Pulmonary artery endothelial cell (primary cell): ENCODE measurements at places on chromosomes 1 and 21. TPM values are rescaled to one million over a fixed set of nuclear protein-coding genes. Genes with fewer than 3 reads are reported as not detected.

DNA sequence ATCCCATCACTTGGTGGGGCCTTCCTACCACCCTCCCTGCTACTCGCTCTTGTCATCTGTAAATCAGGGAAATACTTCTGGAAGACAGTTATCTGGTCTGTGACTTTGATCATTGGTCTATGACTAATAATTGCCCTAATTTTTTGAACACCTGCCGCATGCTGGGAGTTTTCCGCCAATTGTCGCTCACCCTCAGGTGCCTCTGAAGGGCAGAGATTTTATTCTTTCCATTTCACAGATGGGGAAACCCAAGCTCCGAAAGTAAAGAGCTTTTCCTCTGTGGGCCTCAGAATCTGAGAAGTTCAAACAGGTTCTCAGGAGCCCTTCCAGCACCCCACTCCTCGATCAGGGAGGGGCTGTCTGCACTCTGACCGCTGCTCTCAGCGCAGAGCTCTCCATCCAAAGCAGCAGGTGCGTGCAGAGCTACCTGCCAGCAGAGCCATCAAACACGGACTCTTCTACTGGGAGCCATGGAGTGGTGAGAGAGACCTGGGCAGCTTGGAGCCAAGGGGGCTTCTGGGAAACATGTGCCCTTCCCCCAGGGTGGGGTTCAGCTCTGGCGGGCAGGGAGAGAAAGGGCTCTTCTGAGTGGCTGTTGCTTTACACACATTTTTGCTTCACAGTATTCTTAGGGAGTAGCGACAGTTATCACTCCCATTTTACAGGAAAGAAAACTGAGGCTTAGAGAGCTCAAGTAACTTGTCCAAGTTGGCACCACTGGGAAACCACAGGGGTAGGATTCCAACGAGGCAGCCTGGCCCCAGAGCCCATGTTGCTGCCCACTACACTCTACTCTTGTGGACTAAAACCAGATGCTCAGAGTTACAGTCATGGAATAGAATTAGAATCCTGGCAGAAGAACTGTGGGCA is 5.8 kb upstream of the RUNX3 start:
- no peak for DNase-seq

The KLHDC8A gene
- total RNA-seq, result not detected in 2 replicates

GRCh38 chr1:232984577-232985425 is 34.4 kb downstream of the NTPCR start:
- no peak for DNase-seq

DNA sequence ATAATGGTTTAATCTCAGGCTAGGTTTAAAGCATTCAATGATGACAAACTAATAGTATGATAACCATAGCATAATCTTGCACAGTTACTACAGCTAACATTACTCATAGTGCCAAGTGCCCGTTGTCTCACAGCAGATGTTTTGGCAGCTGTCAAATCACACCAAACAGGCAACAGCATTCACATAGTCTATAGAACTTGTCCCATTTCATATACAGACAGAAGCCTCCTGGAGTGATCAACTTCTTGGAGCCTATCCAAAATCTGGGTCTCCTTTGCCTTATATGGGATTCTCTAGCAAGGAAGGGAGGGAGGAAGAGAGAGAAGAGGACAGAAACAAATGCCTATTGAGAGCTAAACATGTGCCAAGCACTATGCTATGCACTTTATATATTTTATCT is 250.6 kb upstream of the ZP4 start:
- no peak for DNase-seq

The FABP3 gene
- total RNA-seq, result 0.26 and 0.35 TPM in 2 replicates

The SYTL1 gene
- under 0.01 and 0.78 TPM in 2 replicates for total RNA-seq

The LDLRAD2 gene
- total RNA-seq, result not detected in 2 replicates

GRCh38 chr1:40265919-40266318 is 7.9 kb downstream of the ZMPSTE24 start:
- DNase-seq, result no peak

DNA sequence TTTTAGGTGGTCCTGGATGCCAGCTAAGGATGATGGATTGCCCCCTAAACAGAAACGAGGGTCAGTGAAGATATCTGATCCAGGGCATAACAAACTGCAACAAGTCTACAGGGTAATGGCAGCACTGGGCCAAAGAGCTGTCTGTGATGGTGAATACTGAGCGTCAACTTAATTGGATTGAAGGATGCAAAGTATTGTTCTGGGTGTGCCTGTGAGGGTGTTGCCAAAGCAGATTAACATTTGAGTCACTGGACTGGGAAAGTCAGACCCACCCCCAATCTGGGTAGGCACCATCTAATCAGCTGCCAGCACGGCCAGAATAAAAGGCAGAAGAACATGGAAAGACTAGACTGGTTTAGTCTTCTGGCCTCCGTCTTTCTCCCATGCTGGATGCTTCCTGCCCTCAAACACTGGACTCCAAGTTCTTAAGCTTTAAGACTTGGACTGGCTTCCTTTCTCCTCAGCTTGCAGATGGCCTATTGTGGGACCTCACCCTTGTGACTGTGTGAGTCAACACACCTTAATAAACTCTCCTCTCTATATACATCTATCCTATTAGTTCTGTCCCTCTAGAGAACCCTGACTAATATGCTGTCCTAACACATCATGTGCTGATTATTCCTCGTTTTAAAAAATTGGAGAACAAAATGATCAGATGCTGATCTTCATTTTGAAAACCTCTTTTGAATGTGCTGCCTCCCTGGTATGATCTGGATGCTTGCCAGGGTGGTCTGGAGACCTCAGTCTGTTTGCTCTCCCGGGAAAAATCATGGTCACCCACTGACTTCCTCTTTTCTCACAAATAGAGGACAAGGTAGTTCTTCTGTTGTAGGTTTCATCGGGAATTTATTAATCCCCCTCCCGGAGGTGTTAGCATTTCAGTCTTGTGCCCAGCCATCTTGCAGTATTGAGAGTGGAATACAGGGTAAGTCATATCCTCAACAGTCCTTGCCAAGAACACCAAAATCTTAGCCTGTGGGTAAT is 234.7 kb downstream of the SETD4 start:
- DNase-seq, result no peak

The LINGO4 gene
- not detected in 2 replicates for total RNA-seq

The CELA3B gene
- total RNA-seq, result 0.07 and 0.26 TPM in 2 replicates

DNA sequence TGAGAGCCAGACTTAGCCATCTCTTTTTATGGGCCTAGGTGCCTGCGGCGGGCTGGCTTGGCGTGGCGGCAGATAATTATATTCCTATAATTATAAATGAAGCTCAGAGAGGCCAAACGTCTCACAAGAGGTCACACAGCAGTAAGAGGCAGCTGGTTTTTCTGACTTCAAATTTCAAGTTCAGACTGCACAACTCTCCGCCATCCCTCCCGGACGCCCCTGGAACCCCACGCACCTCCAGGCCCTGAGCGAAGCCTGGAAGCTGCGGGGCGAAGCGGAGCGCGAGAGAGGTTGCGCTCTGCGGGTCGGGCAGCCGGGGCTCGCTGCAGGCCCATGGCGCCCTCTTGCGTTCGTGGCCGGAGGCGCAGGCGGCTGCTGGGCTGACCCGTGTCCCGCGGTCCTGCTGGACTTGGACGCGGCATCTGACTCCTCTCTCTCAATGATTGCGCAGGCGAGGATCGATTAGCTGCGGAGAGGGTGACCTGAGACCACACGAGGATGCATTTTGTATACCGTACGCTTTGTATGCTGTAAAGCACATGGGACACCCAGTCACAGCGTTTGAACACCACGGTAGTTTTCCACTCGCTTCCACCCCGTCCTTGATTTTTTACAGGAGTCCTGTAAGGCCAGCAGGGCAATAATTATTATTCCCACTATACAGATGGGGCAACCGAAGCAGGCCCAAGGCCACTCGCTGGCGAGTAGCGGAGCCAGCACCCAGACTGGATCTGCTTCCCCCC is 272.7 kb downstream of the FOXD2 start:
- DNase-seq, result no peak

The PTGS2 gene
- 4.9 and 10.0 TPM in 2 replicates for total RNA-seq

The SPRR1A gene
- not detected in 2 replicates for total RNA-seq

The ZNF593OS gene
- total RNA-seq, result not detected in 2 replicates

The S100A7 gene
- not detected in 2 replicates for total RNA-seq

The ATP1B1 gene
- 31.4 and 40.2 TPM in 2 replicates for total RNA-seq

DNA sequence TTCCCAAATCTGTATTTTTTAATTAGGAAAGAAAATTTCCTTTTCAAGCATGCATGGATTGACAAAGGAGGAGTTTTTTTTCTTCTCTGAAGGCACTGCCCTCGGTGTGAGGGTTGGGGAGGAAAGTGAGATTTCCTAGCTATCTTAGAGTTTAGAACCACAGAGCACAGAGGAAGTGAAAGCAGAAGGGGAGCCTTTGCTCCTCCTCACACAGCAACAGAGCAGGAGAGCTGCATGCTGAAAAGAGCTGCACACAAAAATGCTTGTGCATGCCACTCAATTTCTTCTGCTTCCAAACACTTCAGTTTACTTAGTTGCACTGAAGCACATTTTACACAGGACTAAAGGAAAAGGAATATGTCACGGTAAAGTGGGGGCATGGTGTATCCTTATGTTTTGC is 308.1 kb downstream of the GPATCH2 start:
- no peak for DNase-seq

The CD164L2 gene
- not detected in 2 replicates for total RNA-seq

GRCh38 chr21:39555911-39556590 is 56.7 kb upstream of the B3GALT5 start:
- no peak for DNase-seq

The KMO gene
- not detected in 2 replicates for total RNA-seq

- DNase-seq, result no peak
Measured at GRCh38 chr1:169363046-169363730, 4.4 kb downstream of the NME7 start.

The OR10K1 gene
- not detected in 2 replicates for total RNA-seq

DNA sequence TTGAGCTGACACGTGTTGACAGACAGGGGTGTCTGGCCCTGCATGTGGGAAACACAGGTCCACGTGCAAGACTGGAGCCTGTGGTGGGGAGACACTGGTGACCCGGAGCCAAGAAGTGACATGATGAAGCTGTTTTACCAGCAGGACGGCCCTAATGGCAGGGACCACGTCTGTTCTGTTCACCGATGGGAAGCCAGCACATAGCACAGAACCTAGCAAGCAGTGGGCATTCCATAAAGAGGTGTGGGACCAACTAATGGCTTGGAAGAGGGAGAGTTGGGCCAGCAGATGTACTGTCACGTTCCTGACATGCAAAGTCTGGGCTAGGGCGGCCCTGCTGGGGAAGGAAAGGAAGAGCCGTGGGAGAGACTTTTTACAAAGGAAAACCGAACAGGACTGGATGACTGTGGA is 15.3 kb downstream of the NAV1 start:
- no peak for DNase-seq

DNA sequence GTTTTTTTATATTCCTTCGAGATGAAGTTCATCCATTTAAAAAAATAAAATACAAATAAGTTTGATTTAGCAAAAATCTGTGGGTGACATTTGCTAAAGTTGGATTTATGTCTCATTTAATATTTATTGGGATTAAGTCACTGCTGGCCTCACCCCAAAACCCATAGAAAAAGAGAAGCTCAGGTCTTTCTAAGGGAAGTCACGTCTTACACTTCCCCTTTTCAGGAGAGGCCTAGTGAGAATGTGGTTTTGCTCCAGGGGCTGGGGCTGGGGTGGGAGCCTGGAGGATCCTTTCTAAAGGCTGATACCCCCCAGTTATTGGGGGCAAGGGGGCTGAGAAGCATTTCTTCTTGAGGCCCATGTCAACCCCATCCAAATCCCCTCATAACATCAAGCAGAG is 300.3 kb downstream of the DSCAM start:
- no peak for DNase-seq

GRCh38 chr1:13801232-13801631 is 101.2 kb downstream of the PRDM2 start:
- DNase-seq, result no peak

The ANGPTL3 gene
- total RNA-seq, result not detected in 2 replicates

The KIF2C gene
- total RNA-seq, result 26.0 and 38.3 TPM in 2 replicates

DNA sequence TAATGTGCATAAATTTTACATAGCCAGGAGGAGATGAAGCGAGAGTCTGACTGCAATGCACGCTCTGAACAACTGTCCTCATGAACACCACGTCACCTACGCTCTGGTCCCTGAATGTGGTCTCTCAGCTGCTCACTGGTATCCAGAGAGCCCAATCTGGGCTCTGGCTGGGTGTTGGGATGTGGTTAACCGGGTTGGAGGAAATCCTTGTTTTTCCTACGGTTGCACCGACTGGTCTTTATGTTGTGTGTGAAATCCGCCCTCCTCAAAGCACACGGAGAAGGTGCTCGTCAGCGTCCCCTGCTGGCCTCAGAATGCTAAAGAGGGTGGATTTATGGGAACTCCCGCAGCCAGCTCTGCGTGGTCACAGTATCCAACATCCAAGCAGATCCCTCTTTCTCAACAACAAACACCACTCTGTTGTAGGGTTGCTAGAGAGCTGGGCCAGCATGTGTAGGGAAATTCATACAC is 51.8 kb upstream of the FAM89A start:
- no peak for DNase-seq

- no peak for DNase-seq
Measured at GRCh38 chr1:112399456-112399855, 3.4 kb downstream of the CTTNBP2NL start.

GRCh38 chr1:179080866-179081686 is 794 bp upstream of the TOR3A start:
- no peak for DNase-seq

DNA sequence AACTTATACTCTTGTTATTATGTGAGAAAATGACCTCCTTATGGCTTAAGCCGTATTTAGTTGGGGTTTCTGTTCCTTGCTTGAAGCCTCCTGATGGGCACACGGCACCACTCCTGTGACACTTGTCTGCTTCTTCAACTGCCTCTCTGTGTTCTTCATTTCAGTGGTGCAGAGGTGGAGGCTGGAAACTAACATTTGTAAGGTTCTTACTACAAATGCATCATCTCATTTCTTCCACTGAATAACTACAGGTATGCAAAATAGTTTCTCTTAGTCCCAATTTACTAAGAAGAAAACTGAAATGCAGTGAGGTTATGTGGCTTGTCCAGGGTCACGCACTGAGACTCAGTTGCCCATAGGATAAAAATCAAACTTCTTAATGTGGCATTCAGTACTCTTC is 23.6 kb upstream of the ZNF362 start:
- no peak for DNase-seq

The GBP4 gene
- 3.1 and 10.5 TPM in 2 replicates for total RNA-seq

The SSR2 gene
- total RNA-seq, result 427 and 499 TPM in 2 replicates

DNA sequence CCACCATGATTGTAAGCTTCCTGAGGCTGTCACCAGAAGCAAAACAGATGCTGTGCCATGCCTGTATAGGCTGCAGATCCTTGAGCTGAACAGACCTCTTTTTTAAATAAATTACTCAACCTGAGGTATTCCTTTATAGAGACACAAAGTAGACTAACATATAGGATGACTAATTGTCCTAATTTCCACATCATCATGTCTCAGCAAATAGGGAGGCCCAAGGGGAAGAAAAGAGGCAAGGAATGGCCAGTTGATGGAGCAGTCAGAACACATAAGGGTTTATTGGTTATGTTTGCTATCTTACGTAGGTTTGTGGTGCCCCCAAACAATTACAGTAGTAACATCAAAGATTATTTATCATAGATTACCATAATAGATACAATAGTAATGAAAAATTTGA is 126.2 kb downstream of the RASAL2 start:
- no peak for DNase-seq

DNA sequence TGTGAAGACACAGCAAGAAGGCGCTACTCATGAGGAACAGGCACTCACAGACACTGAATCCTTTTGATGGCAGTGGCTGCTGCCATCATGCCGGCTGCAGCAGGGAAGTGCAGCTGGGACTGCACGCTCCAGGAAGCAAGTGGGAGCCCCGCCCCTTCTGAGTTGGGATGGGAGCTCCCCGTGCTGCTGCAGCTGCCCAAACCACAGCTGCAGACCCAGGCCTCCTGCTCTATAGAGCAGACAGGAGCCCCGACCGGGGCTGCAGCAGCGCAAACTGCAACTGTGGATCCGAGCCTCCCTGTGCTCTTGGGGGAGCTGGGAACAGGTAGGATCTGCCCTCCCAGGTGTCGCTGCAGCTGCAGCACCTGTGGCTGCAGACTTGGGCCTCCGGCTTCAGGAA is 65.2 kb upstream of the MARK1 start:
- DNase-seq, result no peak

The PERM1 gene
- not detected in 2 replicates for total RNA-seq
